ENCODE measurements at places on chromosomes 11 and 22.

- DNase-seq, result no peak
Measured at GRCh38 chr22:19596680-19597398, 72.6 kb upstream of the CLDN5 start.

DNA sequence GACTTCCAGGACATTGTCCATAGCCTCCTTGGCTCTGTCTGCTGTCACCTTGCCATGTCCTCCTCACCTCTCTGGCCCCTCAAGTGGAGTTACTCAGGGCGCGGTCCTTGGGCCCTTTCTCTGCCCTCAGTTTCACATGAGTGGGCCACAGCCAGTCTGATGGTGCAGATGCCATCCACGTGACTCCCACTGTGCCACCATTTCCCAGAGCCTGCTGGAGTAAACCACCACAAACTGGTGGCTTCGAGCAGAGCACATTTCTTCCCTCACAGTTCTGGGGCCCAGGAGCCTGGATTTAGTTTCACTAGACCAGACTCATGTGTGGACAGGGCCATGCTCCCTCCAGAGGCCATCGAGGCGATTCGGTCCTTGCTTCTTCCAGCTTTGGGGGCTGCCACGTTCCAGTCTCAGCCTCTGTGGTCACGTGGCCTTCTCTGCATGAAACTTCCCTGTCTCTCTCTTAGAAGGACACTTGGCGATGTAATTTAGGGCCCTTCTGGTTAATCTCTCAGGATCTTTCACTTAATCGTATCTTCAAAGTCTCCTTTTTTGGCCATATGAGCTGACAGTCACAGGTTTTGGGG is 14.6 kb downstream of the SMARCB1 start:
- DNase-seq, result no peak

GRCh38 chr11:77127235-77127911 is 673 bp upstream of the MYO7A start:
- peak; percentile 59 for DNase-seq

DNA sequence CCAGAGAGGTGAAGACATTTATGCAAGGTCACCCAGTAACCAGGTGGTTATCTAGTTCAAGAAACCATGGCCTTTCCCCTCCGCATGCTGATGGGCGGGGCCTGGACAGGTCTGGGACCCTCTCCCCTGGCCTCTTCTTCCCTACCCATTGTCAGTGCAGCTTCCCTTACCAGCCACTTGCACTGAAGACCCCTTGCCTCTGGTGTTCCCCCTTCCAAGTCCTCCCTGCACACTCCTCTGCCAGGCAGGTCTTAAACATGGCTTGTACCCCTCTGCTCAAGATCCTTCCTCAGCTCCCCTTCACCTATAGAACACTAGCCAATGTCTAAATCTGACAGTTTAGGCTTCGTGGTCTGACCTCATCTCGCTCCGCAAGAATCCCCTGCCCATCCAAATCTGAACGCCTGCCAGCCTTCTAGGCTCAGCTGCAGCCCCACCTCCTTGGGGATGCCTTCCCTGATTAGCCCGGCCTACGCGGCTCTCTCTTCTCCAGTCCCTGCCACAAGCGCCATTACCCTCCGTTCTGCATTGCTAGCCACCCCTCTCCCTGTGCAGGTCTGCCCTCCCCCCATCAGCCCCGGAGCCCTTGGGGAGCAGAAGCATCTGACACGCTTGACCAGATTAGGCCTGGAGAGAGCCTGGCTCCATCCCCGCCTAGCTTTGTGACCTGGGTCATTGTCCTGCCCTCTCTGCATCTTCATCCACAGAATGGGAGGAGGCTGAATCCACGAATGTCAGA is 213.8 kb downstream of the DSCAML1 start:
- DNase-seq, result no peak

DNA sequence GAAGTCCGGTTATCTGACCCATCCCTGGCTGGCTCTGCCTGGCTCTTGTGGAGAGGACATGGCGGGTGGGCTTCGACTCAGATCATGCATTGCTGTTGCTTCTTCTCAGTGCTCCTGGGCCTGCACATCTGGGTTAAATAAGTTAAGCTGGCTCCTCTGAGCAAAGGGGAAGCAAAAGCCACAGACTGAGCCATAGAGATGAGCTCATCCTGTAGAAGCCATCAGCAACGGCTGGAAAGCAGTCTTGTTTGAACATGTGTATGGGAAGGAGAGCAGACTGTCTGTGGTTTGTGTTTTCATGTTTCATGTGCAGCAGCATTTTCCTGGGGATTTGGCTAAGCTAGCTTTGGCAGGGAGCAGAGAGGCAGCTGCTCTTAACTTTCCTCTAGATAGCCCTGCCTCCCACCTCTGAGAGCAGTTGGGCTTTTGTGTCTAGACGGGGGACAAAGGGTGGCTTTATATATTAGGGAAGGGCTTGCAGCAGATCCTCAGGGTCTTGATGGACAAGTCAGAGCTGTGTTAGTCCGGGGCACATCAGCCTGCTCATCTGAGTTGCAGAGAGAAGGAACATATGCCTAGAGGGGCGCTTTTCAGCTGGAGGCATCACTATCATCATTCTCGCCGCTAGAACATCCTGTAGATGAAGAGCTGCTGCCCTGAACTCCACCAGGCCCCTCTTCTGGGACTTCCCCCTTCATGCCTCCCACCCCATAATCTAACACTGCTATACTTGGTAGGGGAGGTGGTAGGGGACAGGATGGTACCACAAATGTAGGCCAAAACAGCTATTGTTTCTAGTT is 14.9 kb downstream of the DCPS start:
- DNase-seq, result peak; percentile 44

- DNase-seq, result peak; percentile 90
Measured at GRCh38 chr11:78044706-78045105, 19.0 kb upstream of the THRSP start.

GRCh38 chr11:62127941-62128770 is 4.3 kb downstream of the INCENP start:
- no peak for DNase-seq

DNA sequence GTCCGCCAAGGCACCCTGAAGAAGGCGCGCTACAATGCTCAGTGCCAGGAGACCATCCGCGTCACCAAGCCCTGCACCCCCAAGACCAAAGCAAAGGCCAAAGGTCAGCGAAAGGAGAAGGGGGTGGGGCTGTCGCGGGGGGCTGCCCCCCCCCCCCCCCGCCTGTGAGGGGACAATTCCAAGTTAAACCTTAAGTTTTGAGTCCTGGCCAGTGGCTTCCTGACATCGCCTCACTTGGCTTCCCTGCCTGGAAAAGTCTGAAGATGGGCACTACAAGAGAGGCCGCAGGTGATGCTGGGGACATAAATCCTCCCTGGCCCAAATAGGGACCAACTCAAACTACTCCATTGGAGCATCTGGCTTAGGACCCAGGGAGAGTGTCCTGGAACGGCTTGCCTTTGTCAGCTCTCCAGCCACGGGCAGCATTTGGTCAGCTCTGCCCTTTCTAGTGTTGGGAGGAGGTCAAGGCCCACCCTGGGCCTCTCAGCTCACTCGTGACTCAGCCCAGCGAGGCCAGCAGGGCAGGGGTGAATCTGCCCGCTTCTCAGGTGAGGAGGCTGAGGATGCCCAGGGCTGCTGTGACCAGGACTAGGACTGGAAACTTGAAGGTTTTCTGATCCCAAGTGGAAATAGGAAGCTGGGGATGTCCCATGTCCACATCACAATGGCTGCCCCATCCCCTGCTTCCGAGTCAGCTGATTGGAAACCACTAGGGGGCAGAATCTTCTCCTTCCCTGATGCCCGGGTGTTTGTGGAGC is 1.4 kb downstream of the MDK start:
- no peak for DNase-seq

GRCh38 chr22:21074102-21074715 is 28.5 kb downstream of the LRRC74B start:
- no peak for DNase-seq

GRCh38 chr11:19525714-19526113 is 186.9 kb upstream of the NAV2 start:
- no peak for DNase-seq

DNA sequence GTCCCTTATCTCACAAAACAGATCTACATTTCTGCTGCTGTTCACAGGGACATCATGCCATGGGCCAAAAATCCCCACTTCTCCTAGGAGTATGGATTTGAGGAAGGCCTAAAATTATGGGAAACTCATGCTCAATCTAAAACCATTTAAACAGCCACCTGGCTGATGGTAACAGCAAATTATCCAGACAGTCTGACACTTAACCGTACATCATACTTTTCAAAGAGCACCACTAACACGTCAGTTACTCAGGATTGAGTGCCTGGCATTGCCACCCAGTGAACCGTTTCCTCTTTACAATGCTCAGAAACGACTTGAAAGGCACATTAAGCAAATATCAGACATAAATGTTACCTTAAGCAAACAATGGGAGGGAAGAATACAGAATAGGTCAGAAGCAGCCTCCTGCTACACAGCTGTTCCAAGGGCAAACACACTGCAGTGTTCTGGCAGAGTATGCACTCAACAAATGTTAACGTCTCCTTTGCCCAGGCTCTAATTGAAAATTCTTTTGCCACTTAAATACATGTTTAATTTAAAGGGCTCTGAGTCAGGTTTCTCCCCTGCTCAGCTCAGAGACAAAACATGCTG is 18.8 kb upstream of the SLC36A4 start:
- DNase-seq, result no peak

DNA sequence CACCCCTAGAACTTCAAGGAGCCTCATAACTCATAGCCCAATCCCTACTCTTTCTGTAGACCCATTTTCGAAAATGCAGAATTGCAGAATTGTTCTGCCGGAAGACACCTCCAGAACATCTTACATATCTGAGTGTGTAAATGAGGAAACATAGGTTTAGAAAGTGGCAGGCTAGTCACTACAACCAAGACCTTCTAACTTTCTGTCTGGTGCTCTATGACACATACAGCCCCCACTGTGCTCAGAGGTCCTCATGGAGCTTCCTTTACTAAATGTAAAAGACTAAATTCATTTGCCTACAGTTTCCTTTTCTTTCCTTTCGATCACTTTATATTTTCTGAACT is 132.1 kb upstream of the DDI1 start:
- DNase-seq, result no peak

- DNase-seq, result no peak
Measured at GRCh38 chr11:99884750-99885149, 802.3 kb upstream of the ARHGAP42 start.

DNA sequence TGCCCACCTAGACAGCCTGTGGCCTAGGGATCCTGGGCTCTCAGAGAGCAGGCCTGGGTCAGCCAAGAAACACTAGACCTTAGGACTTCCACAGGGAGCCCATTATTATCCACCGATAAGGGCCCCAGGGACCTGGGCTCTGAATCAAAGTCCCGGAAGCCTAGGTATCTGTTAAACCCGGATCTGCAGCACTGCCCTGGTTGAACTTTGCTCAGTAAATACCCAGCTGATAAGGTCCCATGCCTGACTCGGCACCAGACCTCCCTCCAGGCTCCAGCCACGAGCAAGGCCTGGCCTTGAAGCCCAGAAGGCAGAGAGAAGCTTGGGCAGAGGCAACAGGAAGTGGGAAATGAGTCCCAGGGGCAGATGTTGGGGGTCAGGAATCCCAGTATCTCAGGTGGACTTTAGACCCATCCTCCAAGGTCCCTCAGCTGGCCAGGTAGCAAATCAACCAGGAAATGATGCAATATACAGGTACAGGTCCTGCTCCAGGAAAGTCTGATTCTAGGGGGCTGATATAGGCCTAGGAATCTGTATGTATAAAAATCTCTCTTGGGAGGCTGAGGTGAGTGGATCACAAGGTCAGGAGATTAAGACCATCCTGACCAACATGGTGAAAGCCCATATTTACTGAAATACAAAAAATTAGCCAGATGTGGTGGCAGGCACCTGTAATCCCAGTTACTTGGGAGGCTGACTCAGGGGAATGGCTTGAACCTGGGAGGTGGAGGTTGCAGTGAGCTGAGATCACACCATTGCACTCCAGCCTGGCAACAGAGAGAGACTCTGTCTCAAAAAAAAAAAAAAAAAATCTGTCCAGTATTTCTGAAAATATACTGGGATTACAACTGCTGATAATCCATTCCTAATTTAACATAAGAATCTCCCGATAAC is 18.7 kb downstream of the POU2AF1 start:
- DNase-seq, result peak; percentile 92

DNA sequence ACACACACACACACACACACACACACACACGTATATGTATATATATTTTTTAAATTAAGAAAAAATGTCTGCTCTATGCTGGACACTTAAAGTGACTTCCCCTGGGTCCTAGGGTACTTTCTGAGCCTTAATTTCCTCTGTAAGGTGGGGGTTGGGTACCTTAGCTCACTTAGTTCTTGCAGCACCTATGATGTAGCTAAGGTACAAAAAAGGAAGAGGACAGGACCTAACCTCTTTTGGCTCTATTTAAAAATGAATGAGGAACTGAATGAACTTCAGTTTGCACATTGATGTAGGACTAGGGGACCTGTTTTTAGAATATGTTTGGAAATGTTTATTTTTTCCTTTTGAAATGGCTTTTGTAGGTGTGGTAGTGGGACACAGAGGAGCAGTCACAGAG is 11.1 kb downstream of the SREBF2 start:
- no peak for DNase-seq

GRCh38 chr11:123194337-123195187 is 486 bp downstream of the CLMP start:
- DNase-seq, result no peak

- DNase-seq, result no peak
Measured at GRCh38 chr11:40281052-40281580, 1178.3 kb downstream of the LRRC4C start.

DNA sequence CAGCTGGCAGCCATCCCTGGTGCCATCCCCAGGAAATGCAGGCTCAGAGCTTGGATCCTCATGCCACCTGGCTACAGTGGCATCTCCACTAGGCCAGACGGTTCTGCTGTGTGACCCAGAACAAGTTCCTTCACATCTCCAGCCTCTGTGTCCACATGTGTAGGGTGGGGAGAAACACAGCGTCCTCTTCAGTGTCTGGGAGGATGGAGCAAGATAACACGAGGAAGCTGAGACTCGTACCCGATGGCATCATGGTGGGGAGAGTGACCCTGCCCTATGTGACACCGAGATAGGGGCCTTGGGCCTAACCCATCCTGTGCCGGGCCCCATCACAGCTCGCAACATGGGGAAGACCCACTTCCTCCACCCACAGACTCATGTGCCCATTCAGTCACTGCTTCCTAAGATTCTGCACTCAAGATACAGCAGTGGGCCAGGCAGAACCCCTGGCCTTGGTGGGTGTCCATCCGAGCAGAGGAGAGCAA is 78.5 kb downstream of the MORC2 start:
- no peak for DNase-seq

- no peak for DNase-seq
Measured at GRCh38 chr11:117287668-117288067, 3.5 kb upstream of the BACE1-AS start.

DNA sequence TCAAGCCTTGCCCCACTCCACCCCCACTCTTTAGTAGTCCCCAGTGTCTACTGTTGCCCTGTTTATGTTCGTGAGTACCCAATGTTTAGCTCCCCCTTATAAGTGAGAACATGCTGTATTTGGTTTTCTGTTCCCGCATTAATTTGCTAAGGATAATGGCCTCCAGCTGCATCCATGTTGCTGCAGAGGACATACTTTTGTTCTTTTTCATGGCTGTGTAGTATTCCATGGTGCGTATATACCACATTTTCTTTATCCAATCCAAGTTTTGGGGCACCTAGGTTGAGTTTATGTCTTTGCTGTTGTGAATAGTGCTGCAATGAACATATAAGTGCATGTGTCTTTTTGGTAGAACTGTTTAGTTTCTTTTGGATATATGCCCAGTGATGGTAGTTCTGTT is 16.2 kb upstream of the FXYD6 start:
- no peak for DNase-seq
